ENCODE measurements at places on chromosomes 2 and 18.
A peak's percentile ranks its signal among the peaks of the same experiment; 100 is the strongest.

DNA sequence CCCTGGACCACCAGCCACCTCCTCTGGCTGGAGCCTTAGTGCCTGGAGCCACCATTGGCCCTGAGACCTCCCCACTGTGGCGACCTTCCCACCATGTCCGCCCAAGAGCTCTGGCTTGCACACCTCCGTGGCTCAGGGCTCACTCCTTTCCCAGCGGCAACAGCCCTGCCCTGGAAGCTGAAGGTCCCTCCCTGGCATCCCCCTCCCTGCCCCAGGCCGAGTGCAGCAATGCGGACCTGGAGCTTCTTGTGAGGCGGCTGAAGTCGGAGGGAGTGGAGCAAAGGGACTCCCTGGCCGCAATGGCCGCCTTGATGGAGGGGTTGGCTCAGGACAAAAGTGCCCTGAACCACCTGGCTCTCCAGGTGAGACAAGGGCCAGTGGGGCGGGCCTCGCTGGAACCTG is 28.6 kb downstream of the CROCC2 start:
- DNase-seq: no peak

DNA sequence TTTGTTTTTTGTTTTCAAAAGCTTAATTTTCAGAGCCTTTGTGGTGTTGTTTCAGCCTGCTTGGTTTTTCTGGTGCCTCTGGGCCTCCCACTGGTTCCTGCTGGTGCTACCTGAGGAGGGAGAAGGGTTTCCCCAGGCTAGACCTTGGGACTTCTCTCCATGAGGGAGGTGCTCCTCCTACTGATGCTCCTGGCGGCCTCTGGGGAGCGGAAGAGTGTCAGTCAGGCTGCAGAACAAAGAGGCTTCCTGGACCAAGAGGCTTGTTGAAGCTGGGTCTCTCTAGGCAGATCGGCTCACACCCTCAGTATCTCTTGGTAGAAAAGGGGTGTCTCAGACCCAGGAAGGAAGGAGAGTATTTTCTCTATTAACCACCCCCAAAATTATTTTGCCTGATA is 32.2 kb downstream of the RFX8 start:
- no peak for DNase-seq

- DNase-seq: no peak
Measured at GRCh38 chr18:10420561-10421352, 33.7 kb upstream of the APCDD1 start.

DNA sequence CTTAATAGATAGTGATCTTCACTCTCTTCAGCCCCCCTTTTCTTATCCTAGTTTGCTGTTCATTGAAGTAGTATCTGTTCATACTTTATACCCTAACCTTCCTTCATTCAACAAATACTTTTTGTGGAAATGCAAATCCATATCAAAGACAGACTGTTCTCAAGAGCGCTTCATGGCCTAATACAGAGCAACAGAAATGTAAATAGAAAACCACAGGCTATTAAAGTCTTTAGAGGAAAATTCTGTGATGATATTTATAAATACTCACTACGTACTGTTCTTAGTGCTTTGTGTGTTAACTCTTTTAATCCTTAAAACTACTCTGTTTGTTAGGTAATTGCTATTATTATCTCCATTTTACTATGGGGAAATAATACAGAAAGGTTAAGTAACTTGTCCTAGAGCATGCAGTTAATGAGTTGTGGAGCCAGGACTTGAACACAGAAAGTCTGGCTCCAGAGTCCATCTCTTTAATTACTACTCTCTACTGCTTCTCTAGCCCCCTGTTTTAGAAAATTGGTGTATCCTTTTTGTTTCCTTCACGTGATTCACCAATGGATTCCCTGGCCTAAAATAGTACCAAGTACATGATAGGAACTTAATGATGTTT is 2.9 kb downstream of the MDH1 start:
- no peak for DNase-seq

GRCh38 chr18:13577781-13578180 is 148.6 kb downstream of the FAM210A start:
- DNase-seq: no peak

- peak; percentile 50 for DNase-seq
Measured at GRCh38 chr2:25383806-25384205, 42.1 kb upstream of the DNMT3A start.

GRCh38 chr2:123453772-123454171 is 571.3 kb upstream of the CNTNAP5 start:
- DNase-seq: no peak

DNA sequence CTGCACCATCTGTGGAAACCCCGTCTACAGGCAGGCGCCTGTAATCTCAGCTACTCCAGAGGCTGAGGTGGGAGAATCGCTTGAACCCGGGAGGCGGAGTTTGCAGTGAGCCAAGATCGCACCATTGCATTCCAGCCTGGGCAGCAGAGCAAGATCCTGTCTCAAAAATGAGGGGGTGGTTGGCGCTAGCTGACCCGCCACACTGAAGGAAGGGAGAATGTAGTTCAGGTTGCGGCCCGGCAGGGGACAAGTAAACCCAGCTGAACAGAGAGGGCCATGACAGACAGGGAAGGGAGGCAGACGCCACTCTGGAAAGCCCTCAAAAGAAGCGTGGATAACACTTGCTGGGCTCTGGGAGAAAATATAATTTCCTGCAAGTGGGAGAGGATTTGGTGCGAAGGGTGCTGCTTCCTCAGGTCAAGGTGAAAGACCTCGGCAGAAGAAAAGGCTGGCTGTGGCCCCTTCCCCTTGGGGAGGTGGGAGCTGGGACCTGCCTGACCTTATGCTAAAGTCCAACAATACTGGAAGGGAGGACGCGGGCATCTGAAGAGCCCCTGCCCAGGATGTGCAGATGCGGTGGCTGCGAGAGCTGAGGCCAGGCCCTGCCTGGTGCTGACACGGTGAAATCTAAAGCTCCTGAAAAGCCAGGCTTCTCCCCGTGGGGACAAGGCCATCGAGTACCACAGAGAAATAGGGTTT is 3.7 kb upstream of the SFT2D3 start:
- no peak for DNase-seq

DNA sequence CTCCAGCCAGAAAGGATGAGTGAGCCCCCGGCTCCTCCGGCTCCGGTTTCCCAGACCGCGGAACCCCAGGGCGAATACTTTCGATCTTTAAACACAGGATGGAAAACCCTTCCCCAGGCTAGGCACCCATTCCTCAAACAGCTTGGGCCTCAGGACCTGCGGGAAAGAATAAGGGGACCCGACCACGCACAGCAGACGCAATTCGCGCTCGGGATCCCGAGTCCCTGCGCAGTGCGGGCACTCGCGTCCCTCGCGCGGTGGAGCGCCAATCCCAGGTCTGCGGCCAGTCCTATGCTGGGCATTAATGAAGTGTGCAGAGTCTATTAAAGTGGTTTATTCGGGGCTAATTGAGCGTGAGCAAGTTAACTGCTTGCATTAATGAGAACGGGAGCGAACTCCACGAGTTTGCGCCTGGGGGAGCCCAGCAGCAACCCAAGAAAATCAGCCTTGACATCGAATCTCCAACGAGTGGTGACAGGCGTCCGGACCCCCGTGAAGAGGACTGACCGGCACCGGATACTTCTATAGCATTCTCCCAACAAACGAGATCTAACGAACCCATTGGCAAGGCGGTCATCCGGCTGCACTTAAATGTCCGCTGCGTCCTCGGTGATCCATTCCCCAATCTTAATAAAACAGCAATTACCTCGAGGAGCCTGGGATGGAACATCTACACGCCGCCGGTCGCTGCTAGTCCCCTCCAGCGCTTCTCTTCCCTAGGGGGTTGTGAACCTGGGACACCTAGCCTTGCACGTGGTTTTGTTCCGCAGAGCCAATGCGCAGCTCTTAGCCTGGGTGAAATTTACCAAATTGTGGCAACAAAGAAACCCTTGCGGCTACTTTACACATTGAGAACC is 1.6 kb downstream of the OSR1 start:
- DNase-seq: no peak

GRCh38 chr2:239948100-239948881 is 76.9 kb downstream of the NDUFA10 start:
- peak; percentile 70 for DNase-seq
